Non-pigmented ciliary epithelial cell (primary cell): ENCODE measurements at places on chromosomes 16 and 17.

- DNase-seq = no peak
These were observed 44.6 kb upstream of the MAF start for GRCh38 chr16:79644971-79645667.

DNA sequence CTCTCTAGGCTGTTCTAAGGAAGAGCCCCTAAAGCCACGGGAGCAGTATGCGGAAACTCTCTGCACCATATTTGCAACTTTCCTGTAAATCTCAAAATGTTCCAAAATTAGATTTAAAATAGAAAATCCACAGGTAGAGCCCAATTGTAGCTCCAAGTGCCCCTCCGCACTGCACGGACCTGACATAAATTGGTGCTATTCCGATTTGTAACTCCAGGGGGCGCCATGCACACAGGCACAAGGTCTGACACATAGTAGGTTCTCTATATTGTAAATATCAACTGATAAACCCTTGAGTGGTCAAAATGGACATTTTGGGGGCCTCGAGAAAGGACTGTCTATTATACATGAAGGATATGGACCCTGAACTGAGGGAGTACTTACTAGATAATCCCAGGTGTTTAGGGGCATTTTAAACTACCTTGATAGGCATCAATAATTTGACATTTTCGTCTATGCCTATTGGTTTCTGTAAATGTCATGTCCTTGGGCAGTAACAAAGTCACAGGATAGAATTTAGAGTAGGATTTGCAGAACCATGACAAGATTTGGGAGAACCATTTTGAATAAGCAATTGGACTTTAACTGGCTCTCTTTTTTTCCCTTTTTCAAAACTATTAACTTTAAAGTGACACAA lies 36.6 kb upstream of the TMEM132E start:
- no peak for DNase-seq

GRCh38 chr17:30379903-30380381 lies 1.2 kb downstream of the CPD start:
- DNase-seq = no peak

- DNase-seq = no peak
These were observed 4.7 kb upstream of the GRIN2C start for GRCh38 chr17:74864297-74864865.

DNA sequence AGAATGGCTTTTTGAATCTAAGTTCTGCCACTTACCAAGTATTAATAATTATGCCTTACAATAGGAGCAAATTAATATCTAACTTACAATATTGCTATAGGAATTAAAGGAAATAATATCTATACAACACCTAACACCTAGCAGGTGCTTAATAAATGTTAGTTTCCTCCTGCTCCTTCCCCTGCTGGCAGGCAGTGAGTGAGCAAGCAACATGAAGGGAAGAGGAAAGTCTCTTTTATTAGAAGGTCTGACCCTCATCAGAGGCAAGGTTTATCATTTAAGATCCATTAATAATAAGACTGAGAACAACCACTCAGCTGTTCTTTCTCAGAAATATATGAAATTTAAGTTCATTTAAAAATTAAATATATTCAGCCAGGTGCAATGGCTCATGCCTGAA lies 6.7 kb upstream of the DYNC1LI2 start:
- DNase-seq = no peak

DNA sequence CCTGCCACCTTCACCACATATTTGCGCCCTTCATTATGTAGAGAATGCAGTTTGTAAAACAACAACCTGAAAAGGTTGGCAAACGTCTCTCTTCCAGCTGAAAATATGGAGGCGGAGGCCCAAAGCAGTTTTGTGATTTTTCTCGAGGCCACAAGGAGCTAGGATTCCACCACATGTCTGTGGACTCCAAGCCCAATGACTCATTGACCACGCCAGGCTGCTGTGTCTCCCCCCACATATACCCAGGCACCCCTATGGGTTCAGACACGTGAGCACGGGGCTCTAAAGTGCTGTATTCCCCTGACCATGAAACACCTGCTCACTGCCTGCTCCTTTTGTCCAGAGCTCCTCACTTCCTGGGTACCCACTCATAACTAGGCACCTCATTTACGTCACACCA lies 121.4 kb upstream of the CDH5 start:
- DNase-seq = no peak

DNA sequence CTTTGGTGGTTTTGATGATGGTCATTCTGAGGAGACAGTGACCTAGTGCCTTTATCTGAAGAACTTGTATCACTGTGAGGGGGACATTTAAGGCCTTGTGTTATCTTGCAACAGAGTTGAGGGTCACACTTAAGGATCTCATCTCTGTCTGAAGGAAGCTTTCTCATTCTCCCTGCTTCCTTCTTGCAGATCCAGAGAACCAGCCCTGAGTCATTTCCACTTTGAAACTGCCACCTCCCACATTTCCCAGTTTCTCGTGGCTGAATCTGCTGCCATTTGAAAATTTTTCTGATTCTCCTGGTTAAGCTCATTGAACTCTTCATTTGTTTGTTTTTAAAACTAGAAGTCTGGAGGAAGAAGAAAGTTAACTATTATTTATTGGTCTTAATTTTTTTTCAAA lies 190.2 kb upstream of the CDH11 start:
- no peak for DNase-seq

DNA sequence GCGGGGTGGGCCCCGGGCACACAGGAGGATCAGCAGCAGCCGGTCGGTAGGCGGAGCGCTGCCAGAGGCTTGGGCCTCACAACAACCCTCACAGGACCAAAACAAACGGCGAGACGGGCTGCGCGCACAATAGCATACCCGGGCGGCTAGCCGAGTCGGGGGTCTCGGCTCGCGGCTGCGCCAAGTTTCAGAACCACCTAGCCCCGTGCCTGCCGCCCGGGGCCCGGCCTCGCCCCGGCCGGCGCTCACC lies 732 bp downstream of the ULK2 start:
- DNase-seq = peak; percentile 6

- no peak for DNase-seq
These were observed 50.0 kb downstream of the DNAH2 start for GRCh38 chr17:7767405-7768021.

GRCh38 chr16:57148481-57148880 lies 37.4 kb downstream of the PSME3IP1 start:
- no peak for DNase-seq

DNA sequence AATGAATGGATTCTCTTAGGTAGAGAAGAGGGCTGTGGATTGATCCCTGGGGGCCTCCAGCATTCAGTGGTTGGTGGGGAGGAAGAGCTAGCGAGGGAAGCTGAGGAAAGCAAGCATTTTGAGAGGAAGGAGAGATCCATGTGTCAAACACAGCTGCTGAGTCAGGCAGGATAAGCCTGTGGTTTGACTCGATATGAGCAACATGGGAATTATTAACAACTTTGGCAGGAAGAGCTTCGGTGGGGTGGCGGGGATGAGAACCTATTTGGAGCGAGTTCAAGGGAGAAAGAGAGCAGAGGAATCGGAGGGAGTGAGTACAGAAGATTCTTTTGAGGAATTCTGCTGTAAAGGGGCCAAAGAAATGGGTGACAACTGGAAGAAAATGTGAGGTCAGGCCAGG lies 59.5 kb upstream of the CDC42EP4 start:
- DNase-seq = peak; percentile 82

DNA sequence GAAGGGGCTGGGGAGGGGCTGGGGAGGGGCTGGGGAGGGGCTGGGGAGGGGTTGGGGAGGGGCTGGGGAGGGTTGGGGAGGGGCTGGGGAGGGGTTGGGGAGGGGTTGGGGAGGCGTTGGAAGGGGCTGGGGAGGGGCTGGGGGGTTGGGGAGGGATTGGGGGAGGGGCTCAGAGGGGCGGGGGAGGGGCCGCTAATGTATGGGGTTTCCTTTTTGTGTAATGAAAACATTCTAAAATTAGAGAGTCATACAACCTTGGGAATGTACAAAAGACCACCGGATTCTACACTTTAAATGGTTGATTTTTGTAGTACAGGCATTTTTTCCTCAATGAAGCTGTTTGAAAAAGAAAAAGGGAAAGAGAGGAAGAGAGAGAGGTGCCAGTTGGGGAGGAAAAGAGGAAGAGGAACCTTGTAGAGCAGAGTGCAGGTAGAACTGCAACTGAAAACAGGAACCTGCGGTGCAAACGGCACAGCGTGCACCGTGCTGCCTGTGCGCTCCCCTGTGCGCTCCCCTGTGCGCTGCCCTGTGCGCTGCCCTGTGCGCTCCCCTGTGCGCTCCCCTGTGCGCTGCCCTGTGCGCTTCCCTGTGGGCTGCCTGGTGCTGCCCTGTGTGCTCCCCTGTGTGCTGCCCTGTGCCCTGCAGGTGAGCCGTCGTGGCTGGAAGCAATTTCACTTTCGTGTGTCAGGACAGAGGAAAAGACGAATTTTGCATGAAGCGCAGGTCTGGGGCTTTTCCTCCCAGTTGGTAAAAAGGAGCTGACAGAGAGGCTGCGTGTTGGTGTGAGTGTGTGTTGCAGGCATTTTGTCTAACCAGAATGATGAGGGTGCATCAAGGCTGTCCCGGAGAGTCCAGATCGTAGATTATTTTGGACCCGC lies 40.8 kb downstream of the METRNL start:
- DNase-seq = no peak

- no peak for DNase-seq
These were observed 28.1 kb upstream of the PECAM1 start for GRCh38 chr17:64418506-64419339.

GRCh38 chr16:71963125-71963875 lies 36.9 kb downstream of the PKD1L3 start:
- no peak for DNase-seq

DNA sequence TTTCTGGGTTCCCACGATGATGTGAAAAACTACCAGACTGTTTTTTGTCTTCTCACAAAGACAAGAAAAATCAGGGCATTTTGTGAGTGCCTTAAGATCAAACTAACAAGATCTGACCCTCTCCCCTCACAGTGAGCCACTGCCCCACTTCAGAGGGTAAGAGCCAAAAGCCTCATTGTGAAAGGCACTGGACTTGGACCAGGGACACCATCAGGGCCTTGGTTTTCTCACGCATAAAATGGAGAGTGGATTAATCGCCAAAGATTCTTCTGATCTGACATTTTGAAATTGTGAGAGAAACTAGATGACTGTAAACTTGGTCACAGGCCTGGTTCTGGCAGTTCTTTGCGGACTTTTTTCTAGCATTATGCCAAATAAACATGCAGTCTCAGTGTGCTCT lies 21.0 kb upstream of the ENDOV start:
- DNase-seq = no peak

DNA sequence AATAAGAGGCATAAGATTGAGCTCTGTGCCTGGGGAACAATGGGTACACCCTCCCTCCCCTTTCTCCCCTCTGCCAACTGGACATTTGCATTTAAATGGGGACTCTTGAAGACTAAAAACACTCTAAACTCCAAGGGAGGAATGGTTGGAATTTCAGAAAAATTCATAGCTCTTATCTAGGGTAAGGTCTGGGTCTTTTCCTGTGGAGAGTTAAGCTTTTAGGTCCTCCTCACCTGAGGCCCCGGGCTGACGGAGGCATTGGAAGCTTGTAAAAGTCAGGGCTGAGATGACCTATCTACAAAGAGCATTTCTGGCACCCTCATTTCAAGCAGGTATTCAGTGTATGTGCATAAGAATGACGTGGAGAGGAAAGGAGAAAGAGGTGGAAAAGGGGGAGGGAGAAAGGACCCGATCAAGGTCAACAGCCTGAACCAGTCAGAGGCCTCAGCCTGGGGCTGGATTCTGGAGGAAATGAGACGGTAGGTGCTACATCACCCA lies 78.0 kb downstream of the RAP1GAP2 start:
- DNase-seq = no peak

DNA sequence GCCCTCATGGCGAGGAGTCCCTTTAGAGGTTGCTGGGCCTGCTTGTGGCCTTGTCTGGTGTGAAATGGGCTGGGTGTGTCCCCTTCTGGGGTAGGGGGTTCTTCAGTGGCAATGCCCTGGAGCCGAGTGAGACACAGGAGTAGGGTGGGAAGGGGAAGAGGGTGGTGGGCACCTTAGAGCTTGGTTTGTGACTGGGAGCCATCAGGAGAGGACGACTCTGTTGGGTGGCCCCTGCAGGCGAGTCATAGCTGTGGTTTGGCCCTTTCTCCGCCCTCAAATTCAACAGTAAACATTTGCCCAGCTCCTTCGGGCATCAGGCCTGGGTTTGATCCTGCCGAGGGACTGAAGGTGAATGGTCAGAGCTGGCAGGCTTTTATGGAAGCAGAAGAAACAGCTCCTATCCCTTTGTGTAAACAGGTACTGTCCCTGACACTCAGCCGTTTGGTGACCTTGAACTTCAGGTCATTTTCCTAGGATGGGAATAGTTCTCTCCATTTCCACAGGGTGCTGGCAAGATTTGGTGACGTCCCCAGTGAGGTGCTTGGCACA lies 2.9 kb downstream of the E4F1 start:
- DNase-seq = no peak

DNA sequence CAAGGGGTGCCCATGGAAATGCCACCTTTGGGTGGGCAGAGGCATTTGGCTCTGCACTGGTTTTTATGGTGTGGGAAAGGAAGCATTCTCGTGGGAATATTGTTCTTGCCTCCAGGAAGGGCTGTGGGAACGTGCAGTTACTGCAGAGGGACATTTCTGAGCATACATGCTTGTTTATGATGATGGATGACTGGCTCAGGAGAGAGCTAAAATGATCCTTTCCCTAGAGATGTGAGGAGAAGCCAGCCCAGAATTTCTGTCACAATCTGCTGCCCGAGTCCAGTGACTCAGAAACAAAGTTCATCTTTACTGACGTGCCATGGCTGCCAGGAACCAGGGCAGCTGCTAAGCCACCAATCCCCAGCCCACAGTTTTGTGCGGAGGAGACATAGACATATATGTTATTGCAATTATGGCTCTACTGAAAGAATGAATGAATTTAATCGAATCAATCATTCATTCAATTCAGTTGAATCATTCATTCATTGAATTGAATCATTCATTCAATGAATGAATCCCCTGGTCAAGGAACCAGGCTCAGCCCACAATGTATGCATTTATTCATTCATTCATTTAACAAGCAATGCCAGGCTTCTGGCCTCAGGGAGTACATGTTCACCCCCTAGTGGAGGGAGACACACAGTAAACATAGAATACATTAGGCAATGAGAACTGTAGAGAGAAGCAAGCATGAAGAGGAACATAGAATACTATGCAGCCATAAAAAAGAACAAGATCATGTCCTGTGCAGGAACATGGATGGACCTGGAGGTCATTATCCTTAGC lies 414.4 kb upstream of the HSBP1 start:
- no peak for DNase-seq

DNA sequence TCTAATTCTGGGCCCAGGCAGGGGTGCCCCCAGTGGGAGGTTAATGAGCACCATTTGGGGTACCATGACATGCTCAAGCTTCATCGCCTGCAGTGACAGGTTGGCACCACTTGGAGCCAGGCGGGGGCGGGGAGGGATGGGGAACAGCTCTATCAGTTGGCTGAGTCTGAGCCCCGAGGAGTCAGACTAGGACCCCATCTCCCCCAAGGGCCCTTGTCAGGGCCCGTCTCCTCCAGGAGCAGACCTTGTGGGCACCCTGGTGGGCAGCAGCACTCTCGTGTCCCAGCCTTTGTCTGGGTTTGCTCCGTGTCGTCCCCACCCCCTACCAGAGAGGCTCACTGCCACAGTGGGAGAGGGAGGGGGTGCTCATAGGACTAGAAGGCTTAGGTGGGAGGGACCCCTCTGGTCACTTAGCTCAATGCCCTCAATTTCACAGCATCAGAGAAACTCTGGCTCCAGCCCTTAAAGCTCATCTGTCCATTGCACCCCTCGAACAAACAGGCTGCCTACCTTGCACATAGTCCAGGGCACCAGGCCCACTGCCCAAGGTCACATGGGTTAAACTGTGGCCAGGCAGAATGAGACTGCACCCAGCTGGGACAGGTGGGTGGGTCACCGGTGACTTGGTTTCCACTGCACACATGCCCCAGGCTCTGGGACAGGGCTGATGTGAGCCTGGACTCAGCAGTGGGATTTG lies 4.1 kb downstream of the PPP1R9B start:
- no peak for DNase-seq
